ENCODE measurements at places on chromosomes 1 and 21.
A peak's percentile ranks its signal among the peaks of the same experiment; 100 is the strongest.

DNA sequence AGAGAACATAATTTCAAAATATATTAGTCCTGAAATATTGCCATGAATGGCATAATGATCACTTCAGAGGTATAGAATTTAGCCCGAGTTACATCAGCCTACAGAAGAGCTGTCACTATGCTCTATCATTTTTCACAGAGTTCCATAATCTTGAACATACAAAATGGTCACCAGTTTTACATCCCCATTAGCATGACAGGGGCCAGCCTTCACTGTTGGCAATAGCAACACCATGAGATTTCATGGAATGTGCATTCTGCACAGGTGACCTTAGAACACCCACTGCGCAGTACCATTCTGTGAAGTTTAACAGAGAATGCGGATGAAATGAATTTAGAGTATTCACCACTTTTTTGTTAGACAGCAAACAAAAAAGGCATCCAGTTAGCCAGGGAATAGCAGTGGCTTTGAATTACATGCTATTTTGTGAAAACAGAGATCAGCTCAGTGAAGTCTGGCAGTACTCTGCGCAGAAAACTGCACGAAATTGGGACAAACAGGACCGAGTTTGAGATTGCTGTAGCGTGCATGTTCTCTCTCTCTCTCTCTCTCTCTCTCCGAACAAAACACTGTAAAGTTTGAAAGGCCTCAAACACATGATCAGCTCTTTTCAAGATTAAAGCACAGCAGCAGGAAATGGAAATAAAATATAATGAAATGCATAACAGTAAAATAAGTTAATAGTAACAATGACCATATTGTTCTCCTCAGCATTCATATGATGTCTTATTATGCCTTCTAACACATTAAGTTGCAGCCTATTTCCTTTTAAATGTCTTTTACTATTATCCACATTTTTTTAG lies 349.3 kb downstream of the USH2A start:
- DNase-seq = no peak

- DNase-seq = no peak
Measured at GRCh38 chr1:175481126-175482070, 262.0 kb downstream of the TNR start.

- DNase-seq = no peak
Measured at GRCh38 chr1:29825941-29826415, 589.7 kb downstream of the PTPRU start.

DNA sequence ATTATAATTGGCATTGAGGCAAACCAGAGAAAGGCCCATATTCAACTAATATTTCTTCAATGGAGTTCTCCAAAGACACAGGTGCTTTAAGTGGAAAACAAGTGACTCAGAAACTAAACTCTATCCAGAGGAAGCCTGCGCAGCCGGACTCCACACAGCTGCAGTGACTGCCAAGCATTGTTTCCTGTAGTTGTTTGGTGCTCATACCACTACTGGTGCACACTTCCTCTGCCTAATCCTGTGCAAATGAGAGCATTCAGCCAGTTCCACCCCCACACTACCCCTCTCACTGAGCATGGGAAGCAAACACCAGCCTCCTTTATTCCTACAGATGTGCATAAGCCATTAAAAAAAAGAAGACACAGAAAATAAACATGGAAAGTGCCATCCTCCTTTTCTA lies 102.9 kb downstream of the VAV3 start:
- DNase-seq = no peak

DNA sequence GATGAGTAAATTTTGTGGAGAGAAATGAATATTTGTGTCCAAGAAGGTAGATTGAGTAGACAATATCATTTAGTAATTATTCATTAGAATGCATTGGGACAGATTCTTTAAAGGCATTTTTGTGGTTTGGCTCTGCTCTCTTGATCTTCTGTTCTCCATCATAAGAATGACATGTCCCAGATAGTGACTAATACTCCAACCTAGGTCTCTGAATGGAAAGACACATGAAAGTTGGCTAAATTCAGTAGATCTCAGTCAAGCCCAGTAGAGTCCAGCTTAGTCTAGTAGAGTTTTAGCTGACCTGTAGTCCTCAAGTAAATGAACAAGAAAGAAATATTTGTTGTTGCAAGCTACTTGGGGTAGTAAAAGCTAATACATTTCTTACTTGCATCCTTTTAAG lies 61.8 kb upstream of the DNAH14 start:
- DNase-seq = no peak

GRCh38 chr1:2193514-2194281 lies 874 bp downstream of the FAAP20 start:
- DNase-seq = no peak

- no peak for DNase-seq
Measured at GRCh38 chr1:246947255-246947654, 15.5 kb upstream of the AHCTF1 start.

DNA sequence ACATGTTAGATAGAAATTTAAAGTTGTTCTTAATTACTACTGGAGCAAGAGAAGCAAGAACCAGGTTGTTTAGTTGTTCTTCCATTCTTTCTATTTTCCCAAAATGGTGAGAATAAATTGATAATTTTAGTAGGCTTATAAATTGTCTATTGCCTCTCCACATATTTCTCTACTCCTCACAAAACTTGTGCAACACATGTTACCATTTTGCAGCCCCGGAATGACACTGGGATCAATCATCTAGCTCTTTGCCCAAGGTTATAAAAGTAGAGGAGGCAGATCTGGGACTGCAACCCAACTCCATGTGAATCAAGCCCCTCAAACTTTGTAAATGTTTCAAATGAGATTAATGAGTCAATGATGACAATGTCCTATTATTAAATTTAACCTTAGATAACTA lies 34.9 kb downstream of the PRMT6 start:
- no peak for DNase-seq

GRCh38 chr1:86998727-86999126 lies 84.3 kb downstream of the HS2ST1 start:
- no peak for DNase-seq

GRCh38 chr1:56188855-56189254 lies 390.5 kb downstream of the PLPP3 start:
- no peak for DNase-seq

GRCh38 chr1:98253145-98253544 lies 332.3 kb upstream of the DPYD start:
- DNase-seq = no peak

- no peak for DNase-seq
Measured at GRCh38 chr1:25795211-25795610, 4.8 kb upstream of the SELENON start.

DNA sequence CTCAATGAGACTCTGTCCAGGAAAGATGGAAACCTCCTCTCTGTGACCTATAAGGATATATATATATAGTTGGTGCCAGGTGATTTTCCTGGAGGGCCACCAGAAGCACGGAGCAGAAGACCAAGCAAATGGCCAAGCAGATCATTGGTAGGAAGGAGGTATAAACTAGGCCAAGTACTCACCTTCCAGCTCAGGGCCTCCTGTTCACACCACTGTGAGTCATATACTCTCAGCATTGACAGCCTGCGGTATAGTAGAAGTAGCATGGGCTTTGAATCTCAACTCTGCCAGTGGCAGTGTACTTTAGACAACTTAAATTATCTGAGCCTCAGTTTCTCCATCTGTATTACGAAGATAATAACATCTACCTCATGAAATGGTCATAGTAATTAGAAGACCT lies 15.4 kb downstream of the IL12RB2 start:
- DNase-seq = no peak

DNA sequence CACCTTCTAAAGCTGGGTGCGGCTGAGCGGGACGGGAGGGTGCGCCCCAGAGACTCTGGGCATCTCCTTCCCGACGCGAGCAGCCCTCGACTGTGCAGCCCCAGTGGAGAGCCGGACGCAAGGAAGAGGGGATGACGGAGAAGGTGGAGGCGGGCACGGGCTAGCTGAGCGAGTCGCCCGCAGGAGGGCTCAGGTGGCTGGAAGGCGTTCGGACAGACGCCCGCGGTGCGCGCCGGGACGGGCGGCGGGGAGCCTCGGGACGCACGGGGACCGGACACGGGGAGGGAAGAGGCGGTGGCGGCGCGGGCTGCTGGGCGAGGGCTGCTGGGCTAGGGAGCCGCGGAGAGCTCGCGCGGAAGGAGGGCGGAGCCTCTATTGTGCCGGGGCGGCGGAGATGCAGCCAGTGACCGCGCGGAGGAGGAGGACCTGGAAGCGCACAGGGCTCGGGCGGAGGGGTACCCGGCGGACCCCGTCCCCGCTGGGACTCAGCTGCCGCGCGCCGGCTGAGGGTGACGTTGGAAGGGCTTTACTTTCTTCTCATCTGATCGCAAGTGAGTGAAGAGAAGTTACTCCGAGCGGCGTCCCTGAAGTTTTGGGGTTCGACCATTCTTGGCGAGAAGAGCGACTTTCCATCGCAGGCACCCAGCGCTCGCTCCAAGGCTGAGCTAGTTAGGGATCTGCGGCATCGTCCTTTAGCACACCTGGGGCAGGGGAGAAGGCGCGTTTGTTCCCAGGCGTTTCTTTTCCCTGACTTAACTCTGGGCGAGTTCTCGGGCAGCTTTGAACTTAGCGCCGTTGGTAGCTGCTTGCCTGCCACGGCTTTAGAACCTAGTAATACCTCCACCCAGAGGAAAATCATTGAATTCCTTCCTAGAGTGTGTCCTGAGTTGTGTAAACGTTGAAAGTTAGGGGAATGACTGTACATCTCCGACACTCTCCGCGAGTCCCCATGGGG lies at the start of gene OLFML2B:
Gene OLFML2B, minus strand, starts transcription at position 323 of the 955 bp plus-strand sequence. CDS start 439 bp downstream, outside the sequence.
- DNase-seq = peak; percentile 80

GRCh38 chr1:91696321-91696720 lies 189.6 kb downstream of the TGFBR3 start:
- no peak for DNase-seq

DNA sequence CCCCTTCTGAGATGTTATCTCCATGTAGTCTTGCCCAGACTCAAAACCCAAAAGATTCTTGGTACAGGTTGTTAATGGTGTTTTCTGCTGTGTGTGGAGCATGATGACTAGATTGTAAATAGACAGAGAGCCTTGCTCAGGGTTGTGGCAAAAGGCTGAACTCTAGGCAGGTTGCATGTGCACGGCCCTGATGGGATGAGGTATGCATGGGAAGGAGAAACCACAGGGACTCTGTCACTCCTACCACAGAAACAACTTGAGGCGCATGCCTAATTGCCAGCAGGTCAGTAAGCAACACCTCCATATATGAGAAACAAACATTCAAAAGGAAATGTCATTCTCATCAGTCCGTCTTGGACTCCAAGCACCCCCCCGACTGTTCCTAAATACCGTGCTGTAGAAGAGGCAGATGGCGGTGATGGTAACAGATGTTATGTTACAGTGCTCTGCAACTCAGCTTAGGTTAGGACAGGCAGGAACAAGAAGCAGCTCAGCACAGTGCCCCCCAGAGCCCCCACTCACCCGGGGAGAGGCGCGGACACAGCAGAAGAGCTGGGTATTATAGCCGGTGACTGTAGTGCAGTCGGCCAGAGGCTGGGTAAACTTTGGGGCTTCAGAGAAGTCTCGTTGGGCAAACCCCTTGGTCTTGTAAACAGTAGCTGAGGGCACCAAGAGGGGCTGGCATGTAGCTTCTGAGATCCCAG lies 10.9 kb downstream of the MYBPHL start:
- no peak for DNase-seq

DNA sequence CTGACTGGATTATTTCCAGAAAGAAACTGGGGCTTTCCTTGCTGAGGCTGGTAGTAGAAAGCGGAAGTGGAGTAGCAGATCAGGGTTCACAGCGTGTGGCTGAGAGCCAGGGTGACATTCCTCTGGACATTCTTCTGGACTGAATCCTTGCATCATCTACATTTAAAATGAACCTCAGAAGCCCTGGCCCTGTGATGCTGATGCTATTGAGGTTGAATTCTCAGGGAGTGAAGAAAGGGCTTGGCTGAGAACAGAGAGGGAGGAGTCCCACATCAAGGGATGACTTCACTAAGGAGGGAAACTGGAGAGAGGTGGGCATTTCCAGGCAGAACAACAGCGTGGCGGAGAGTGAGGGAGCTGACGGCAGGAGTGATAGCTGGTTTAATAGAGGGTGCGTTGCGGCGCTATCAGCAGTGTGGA lies 102.3 kb upstream of the LMO4 start:
- peak; percentile 69 for DNase-seq

- peak; percentile 13 for DNase-seq
Measured at GRCh38 chr1:208988811-208989222, 594.7 kb upstream of the CAMK1G start.

DNA sequence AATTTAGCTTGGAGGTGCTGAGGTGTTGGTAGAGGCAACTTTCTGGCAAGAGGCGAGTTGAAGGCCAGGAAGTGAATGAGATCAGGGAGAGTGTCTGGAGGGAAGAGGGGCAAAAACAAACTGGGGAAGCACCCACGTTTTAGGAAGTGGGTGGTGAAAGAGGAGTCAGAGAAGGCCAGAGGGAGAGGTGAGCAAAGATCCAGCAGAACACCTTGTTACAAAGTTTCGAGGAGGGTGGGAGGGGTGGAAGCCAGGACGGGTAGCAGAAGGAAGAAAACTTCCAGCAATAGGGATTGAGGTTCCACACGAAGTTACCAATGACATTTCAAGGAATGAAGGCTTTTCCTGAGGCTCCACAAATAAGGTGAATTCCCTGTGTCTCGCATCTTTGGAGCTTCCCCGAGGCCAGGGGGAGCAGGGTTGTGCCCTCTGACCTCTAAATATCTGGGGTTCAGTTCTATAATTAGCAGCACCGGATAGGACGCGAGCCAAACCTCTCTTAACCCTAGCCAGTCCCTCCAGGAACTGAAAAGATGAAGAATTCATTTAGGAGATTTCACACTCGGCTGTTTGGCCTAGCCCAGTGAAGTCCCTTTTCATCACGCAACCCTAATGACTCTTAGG lies 578 bp upstream of the SESN2 start:
- no peak for DNase-seq

DNA sequence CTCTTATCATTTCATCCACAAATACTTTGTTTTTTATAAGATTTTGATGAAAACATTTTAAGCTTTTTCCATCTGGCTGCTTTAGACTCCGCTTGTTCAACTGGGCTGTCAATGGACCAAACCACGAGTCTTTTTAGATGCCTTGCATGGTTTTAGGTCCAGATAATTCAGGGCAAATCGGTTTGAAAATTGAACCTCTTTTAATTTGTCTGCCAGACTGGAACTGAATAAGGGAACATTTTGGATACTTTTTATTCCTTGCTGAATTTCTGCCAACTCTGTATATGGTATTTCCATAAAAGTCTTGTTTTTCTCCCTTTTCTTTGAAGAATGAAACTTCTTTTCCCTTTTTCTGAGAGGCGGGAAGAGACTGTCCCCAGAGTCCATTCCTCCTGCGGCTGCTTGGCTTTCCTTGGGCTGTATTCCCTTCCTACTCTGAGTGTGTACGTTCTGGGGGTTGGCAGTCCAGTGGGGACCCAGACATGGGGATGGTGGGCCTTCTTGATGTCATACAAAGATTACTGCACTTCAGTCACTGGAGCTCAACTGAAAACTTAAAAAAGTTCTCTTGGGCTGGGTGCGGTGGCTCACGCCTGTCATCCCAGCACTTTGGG lies 46.5 kb upstream of the CNN3 start:
- no peak for DNase-seq

GRCh38 chr21:46616050-46616449 lies 11.2 kb upstream of the S100B start:
- no peak for DNase-seq

GRCh38 chr1:57157818-57158603 lies 192.2 kb upstream of the C8B start:
- no peak for DNase-seq

Measured in amniotic stem cell (primary cell).